ENCODE measurements at places on chromosomes 1 and 21. TPM values are rescaled to one million over a fixed set of nuclear protein-coding genes. Genes with fewer than 3 reads are reported as not detected.

The PLPPR5 gene
- not detected for total RNA-seq

DNA sequence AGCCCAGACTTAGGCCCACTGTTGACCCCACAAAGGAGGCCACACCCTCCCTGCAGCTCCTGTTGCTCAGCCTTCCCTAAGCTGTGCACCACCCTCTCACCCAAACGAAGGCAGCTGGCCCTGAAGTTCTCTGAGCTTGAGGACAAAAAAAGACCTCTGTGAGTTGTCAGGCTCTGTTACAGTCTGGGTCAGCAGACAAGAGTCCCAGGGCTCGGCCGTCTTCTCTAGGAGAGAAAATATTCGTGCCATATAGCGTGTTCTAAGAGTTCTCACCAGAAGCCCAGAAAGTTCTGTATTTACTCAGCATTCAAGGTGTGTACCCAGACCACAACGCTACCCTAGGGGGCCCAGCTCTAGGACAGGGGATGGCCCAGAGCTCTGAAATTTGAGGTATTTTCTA is 25.5 kb upstream of the LYST start:
- no peak for DNase-seq

- DNase-seq: no peak
Measured at GRCh38 chr1:203197625-203198024, 11.1 kb upstream of the CHI3L1 start.

GRCh38 chr21:27104846-27105431 is 138.1 kb upstream of the ADAMTS5 start:
- no peak for DNase-seq

The CYP4A11 gene
- total RNA-seq: not detected

The KIF21B gene
- 11.0 TPM for total RNA-seq

GRCh38 chr1:157695417-157695816 is 5.2 kb downstream of the FCRL3 start:
- no peak for DNase-seq

GRCh38 chr1:238252033-238252802 is 361.5 kb upstream of the ZP4 start:
- DNase-seq: no peak

DNA sequence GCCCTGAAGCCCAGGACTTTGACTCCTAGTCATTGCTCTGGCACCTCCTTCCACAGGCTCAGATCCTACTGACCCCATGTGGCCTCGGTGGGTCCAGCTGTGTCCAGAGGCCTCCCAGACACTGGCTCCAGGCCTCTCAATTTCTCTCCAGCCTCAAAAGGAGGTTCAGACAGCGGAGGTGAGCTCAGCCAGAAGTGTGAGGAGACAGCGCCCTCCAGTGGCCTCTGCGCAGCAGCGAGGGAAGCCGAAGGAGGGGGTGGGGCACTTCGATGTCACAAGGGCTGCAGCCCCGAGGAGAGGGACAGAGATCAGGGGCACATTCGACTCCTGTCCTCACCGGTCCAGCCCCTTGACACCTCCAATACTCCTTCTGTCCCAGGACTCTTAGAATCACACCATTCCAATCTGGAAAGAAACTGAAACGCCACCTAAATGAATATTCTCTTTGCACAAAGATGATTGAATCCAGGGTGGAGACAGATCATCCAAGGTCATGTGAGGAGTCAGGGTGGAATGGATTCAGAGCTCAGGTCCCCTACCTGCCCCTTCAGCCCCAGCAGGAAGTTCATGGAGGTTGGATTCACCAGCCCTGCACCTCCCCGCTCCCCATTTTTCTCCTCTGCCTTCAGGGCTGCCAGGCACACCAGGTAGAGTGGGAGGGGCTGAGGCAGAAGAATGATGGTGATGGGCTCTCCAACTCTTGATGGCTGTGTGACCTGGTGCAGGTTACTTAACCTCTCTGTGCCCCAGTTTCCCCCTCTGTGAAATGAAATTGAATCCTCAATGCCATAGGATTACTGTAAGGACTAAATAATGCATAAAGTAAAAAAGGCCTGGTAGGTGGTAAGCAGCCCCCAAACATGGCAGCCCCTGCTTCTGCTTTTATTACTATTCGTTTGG is 34.8 kb upstream of the ZBTB40 start:
- peak; percentile 50 for DNase-seq

GRCh38 chr21:24163539-24163938 is 1443.7 kb downstream of the MRPL39 start:
- DNase-seq: no peak

DNA sequence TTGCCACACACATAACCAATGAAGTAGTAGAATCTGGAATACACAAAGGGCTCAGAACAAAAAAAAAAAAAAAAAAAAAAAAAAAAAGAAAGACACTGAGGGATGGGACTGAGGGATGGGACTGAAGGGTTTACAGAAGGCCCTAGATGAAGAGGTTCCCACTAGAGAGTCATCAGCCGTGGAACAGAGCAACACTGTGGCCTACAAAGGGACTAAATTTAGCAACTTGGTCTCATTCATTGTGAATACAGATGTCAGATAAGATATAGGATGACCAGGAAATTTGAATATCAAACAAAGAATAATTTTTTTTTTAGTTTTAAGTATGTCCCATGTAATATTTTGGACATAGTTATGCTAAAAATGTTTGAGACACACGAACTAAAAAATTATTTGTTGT is 62.1 kb downstream of the GLUL start:
- no peak for DNase-seq

- DNase-seq: no peak
Measured at GRCh38 chr1:215786997-215787396, 219.9 kb downstream of the KCTD3 start.

- no peak for DNase-seq
Measured at GRCh38 chr1:74197255-74197654, 721 bp downstream of the LRRIQ3 start.

DNA sequence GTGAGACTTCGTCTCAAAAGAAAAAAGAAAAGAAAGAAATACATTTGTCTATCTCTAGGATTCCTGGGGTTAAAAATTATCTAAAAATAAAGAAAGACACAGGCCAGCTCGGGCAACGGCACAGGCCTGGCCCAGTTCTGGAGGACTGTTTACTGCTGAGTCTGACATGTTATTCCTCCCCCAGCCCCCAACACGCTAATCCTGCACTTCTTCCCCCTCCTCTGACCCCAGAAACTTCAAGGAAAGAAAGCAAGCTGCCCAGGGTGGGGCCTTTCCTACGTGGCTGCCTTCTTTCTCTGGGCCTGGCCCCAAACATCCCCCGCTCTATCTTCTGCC is 40.0 kb downstream of the ACOT7 start:
- DNase-seq: no peak

All from left colon (tissue), 2 donors.